HuH-7.5 (cell line): ENCODE measurements at places on chromosomes 3 and 15.

GRCh38 chr15:91555312-91555711 is 298.2 kb upstream of the SLCO3A1 start:
- DNase-seq = no peak

GRCh38 chr3:152123457-152123856 is 145.3 kb upstream of the MBNL1 start:
- DNase-seq = no peak

DNA sequence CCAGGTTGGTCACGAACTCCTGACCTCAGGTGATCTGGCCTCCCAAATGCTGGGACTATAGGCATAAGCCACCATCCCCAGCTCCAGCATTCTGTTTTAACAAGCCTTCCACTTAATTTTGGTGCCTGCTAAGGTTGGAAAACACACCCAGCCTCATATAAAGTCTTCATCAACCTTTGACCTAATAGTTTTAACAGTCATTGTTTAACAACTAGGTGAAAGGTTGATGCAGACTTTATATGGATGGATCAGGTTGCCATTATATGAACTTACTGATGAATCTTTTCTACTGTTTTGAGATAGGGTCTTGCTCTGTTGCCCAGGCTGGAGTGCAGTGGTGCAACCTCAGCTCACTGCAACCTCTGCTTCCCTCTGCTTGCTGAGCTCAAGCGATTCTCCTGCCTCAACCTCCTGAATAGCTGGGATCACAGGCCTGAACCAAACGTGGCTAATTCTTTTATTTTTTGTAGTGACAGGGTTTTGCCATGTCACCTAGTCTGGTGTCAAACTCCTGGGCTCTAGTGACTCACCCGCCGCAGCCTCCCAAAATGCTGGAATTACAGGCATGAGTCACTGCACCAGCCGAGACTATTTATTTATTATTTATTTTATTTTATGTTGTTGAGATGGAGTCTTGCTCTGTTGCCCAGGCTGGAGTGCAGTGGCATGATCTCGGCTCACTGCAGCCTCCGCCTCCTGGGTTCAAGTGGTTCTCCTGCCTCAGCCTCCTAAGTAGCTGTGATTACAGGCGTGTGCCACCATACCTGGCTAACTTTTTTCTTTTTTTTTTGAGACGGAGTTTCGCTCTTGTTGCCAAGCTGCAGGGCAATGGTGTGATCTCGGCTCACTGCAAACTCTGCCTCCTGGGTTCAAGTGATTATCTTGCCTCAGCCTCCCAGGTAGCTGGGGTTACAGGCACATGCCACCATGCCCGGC is 3.1 kb upstream of the RPAP1 start:
- DNase-seq = no peak

- DNase-seq = no peak
These were observed 277.1 kb downstream of the SUCLG2 start for GRCh38 chr3:67377299-67377698.

DNA sequence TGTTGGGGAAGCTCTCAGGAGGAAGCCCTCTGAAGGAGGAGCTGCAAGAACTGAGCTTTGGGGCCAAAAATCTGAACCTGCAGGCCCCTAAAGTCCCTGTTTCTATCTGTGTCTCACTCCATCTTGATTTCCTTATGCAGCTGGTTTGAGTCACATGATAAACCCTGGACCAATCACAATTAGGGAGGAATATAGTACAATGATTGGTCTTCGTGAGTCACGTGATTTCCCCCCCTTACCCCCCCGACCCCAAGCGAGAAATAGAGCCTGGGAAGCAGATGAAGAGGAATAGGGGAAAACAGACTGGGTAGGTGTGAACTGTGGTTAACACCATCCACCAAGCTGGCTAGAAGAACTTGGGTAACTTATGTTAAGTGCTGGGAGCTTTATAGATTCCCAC is 12.9 kb downstream of the CRABP1 start:
- DNase-seq = no peak

GRCh38 chr3:87009271-87009670 is 18.3 kb upstream of the VGLL3 start:
- no peak for DNase-seq

DNA sequence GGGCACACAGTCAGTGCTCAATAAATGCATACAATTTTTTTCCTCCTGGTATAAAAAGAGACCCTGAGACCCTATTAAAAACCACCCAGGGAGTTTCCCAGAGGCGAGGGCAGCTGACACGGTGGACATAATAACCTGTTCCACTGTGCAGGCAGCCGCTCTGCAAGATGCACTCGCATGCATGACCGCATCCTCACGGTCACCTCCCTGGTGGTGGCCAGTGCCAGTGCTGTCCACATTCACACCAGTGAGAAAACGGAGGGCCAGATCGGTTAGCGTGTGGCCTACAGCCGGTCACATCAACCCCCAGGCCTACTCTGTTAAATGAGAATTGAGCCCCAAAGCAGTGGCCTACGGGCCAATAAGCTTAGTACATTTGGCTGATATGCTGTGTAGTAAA is 24.8 kb downstream of the SH3BP5 start:
- DNase-seq = no peak

DNA sequence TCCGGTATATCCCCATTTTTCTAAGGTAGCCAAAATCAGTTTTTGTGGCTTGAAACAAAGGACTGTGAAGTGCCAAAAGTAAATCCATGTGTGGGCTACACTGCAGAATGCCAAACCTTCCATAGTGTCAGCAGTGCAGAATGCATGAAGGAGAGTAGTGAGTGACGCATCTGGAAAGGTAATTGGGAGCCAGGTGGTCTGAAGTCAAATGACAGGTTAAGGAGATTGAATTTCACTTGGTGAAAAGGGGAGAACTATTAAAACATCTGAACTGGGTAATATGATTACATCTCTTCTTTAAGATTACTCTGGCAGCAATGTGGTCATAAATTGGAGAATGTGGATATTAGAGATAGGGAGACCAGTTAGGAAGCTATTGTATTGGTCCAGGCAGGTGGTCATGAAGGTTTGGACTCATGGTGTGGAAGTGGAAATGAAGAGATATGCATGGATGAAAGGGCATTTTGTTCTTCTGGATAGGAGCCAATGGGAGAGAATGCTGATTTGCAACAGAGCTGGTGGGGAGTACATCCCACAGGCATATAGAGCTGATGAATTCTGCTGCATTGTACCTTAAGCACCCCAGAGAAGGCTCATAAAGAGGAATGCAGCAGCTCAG is 118.2 kb downstream of the ECT2 start:
- no peak for DNase-seq

- no peak for DNase-seq
These were observed 306.2 kb upstream of the DPPA4 start for GRCh38 chr3:109643590-109643989.

- no peak for DNase-seq
These were observed 390 bp upstream of the TLE3 start for GRCh38 chr15:70098153-70098460.

DNA sequence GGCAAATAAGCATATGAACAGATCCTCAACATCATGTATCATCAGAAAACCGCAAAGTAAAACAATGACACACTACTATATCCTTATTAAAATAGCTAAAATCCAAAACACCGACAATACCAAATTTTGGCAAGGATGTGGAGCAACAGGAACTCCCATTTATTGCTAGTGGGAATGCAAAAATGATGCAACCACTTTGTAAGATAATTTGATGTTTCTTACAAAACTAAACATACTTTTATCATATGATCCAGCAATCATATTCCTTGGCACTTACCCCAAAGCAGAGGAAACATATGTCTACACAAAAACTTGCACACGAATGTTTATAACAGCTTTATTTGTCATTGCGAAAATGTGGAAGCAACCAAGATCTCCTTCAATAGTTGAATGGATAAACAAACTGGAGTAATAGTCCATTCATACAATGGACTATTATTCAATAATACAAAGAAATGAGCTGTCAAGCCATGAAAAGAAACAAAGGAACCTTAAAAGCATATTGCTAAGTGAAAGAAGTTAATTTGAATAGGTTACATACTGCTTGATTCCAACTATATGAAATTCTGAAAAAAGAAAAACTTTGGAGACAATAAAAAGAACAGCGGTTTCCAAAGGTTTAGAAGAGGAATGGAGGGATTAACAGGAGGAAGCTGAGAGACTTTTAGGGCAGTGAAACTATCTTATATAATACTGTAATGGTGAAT is 172.0 kb downstream of the VPS13C start:
- DNase-seq = no peak
